ENCODE measurements at places on chromosomes 1 and 21.

GRCh38 chr21:46418265-46418946 lies 40.3 kb upstream of the DIP2A start:
- no peak for DNase-seq

DNA sequence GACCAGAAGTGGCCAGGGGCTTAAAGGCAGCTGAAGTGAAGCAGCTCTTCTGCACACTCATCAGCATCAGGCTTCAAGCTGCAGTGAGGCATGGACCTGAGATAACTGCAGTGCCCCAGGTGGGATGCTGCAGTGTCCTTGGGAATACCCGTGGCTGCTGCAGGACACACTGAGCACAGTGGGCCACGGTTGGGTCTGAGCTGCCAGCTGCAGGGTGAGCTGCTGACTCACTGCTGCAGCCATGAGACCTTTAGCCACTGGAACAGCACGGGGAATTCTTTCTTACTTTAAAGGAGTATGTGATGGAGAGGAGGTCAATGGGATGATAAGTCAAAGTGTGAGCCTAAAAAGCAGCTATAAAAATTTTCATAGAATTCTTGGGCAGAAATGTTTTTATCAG lies 102.1 kb downstream of the XCL2 start:
- DNase-seq: no peak

GRCh38 chr1:76257823-76258222 lies 183.3 kb downstream of the ST6GALNAC3 start:
- no peak for DNase-seq

DNA sequence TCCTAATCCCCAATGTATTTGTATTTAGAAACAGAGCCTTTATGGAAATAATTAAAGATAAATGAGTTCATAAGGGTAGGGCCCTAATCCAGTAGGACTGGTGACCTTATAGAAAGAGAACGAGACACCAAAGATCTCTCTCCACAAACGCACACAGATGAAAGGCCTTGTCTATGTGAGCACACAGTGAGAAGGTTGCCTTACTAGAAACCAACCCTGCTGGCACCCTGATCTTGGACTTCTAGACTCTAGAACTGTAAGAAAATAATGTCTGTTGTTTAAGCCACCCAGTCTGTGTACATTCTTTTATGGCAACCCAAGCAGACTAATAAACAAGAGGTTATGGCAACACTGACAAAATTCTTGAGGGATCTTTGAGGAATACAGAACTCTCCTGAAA lies 44.8 kb upstream of the PRDX6 start:
- no peak for DNase-seq

DNA sequence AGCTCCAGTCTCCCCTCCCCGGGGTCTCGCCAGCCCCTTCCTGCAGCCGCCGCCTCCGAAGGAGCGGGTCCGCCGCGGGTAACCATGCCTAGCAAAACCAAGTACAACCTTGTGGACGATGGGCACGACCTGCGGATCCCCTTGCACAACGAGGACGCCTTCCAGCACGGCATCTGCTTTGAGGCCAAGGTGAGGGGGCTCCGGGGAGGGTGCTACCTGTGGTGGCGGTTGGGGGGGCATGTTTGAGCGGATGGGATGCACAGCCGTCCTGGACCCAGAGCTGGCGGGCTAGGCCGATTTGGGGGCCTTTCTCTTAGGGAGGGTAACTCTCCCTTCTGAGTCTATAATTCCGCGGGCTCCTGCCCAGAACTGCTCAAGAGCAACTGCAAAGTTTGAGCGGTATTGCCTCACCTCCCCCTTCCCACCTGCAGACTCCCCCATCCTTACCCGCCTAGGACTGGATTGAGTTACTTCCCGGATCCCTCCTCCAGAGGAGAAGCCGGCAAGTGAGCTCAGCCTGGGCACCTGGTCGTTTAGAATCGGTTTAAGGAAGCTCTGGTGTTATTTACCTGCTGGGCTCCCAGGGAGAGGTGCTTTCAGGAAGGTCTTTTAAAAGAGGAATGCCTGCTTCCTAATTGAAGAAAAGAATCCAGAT lies 730 bp downstream of the NOS1AP start:
- DNase-seq: no peak

- no peak for DNase-seq
Observed at GRCh38 chr1:176183618-176184017, 23.5 kb downstream of the COP1 start.

DNA sequence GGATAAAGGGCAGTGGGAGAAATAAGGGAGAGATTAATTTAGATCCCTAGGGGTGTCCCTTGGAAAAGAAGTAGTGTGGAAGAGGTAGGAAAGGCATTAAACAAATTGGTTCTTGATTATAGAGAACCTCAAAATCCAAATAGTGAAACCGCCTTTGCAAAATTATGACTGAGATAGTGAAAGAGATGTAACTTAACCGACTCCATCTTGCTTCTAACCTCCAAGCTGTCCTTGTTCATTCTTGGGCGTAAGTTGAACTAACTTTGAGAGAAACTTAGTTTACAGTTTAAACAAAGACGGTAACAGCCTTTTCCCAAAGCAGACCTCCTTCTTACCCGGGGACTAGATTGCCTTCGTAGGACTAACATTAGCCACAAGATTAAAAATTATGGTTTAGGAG lies 3.2 kb upstream of the RAB3GAP2 start:
- no peak for DNase-seq

- no peak for DNase-seq
Observed at GRCh38 chr1:238980053-238980452, 406.3 kb upstream of the CHRM3 start.

All from epithelial cell of proximal tubule (primary cell).